ENCODE measurements at places on chromosomes 11 and 22.

DNA sequence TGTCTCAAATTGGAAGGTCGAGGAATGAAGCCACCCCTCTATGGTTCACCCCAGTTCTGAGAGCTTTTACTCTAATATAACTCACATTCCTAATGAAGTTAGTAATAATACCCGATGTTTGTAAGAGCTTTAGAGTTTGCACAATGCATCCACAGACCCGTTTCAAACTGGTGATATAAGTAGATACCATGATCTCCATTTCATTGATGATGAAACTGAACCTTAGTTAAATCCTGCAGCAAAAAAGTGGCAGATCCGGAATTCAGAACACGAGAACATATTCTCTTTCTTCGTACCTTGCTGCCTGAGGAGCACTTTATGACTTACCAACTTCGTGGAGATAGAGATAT lies 757 bp upstream of the RBFOX2 start:
- DNase-seq: no peak

DNA sequence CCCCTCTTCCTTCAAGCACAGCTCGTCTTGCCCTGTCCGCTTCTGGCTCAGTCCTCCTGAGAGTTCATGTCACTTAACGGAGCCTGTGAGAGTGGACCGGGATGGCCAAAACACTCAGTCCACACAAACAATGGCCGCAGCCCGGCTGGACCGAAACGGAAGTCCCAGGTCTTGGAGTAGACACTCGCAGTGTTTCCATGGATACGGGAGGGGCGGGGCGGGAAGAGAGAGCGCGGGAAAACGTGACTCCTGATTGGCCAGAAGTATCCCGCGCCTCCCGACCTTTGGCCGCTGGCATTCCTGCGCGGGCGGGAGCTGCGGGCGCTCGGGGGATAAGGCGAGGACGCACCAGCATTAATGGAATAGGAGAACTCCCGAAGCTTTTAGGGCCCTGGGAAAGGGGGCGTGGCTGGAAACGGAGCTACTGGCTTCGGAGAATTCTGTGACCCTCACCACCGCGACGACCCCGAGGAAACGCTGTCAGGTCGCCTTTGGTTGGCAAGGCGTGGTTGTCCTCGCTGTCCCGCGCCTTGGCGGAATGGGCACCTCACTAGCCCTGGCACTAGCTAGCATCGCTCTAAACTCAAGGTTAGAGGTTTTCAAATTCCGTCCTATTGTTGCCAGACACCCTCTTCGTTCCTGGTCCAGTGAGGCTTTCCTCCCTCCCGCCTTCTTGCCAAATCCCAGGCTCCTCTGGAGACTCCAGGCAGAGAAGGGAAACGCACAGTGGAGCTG lies at the start of the genes NLRP14 and ZNF214:
TSS of gene NLRP14 (plus strand) at position 297 of the 735 bp plus-strand sequence. CDS start 18,108 bp downstream, outside the sequence.
TSS of gene ZNF214 (minus strand) at position 164 of the 735 bp plus-strand sequence. CDS start 17,511 bp downstream, outside the sequence.
- DNase-seq: peak; percentile 93

- DNase-seq: no peak
These were observed 12.7 kb upstream of the TSGA10IP start for GRCh38 chr11:65932558-65932919.

- DNase-seq: no peak
These were observed 28.6 kb downstream of the GNAZ start for GRCh38 chr22:23098718-23099530.

DNA sequence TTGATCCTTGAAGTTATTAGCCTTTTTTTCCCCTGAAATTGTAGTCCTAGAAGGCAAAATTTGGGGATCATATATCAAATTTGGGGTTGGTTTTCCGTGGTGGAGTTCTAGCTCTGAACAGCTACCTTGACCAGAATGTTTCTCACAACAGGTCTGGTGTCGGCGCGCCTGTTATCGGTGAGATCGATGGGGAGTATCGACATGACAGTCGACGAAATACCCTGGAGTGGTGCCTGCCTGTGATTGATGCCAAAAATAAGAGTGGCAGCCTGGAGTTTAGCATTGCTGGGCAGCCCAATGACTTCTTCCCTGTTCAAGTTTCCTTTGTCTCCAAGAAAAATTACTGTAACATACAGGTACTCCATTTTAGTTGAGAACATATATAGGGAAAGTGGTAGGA lies 9.9 kb upstream of the PHLDB1 start:
- DNase-seq: no peak

DNA sequence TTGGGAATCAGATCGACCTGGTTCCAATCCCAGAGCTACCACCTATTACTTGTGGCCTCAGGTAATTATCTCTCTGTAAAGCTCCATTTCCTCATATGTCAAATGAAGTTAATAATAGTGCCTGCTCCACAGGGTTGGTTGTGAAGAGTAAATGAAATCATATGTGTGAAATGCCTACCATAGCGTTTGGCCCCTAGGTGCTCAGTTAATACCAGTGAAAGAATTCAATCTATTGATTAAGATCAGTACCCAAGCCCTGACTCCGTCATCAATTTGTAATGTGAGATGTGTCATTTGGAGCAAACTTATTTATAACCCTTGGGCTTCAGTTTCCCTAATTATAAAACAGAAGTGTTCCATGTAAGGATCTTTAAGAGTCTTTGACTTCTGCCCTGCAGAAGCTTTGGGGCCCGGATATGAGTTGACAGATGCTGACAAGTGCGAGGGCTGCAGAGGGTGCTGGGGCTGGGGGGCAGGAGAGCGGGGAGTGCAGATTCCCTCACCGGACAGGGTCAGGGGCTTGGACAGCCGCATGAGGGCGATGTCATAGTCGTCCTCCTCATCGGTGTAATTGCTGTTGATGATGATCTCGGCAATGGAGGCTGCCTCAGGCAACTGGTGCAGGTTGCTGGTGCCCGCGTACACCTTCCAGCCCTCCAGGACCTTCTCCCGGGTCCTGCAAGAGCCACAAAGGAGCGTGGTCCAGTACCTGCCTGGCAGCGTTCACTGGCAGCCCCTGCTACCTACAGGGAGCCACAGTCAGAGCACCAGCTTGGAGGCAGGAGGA lies 20.9 kb downstream of the TMPRSS13 start:
- no peak for DNase-seq

GRCh38 chr11:65262381-65262680 lies 569 bp downstream of the POLA2 start:
- no peak for DNase-seq

- no peak for DNase-seq
These were observed 26.9 kb upstream of the USP47 start for GRCh38 chr11:11814614-11815452.

- DNase-seq: no peak
These were observed 102.0 kb downstream of the CYP2R1 start for GRCh38 chr11:14789879-14790484.

DNA sequence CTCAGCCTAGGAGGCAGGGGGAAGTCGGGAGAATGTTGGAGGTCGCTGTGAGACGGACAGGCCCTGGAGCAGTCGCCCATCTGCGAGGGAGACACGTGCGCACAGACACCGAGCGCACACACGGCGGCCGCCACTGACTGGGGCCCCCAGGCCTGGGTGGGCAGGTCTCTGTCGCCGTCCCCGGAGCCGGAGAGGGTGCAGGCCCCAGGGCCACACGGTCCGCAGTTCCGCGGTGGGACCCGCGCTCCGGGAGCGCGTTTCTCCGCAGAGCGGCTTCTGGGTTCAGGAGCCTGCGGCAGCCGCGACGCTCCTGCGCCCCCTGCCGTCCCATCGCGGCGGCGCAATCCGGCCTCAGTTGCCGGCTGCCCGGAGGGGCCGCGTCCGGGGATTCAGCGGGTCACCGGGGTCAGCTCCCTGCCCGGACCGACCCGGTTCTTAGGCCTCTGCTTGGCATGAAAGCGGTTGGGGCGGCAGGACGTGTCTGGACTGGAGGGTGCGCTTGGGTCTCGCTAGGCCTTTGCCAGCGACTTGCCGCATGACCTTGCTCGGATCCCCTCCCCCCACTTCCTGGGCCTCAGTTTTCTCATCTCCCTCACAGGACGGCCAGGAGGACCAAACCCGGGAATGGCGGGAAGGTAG lies 31.2 kb downstream of the PDE2A start:
- DNase-seq: peak; percentile 14

DNA sequence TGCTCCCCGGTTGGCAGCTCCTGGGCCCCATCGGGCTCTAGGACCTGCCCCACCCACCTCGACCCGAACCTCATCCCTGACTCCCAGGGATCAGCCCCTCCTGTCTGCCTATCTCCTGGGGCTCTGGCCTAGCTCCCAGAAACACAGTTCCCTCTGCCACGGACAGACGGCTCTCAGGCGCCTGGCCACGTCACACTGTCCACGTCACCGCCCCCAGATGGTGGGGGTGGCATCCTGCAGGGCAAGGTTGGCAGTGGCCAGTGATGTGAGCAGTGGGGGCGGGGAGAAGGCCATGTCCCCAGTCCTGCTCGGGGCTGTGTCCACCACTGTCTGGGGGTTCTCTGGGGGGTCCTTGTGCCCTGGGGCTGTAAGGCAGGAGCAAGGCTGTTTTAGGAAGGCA lies 29.2 kb downstream of the SYT7 start:
- no peak for DNase-seq

DNA sequence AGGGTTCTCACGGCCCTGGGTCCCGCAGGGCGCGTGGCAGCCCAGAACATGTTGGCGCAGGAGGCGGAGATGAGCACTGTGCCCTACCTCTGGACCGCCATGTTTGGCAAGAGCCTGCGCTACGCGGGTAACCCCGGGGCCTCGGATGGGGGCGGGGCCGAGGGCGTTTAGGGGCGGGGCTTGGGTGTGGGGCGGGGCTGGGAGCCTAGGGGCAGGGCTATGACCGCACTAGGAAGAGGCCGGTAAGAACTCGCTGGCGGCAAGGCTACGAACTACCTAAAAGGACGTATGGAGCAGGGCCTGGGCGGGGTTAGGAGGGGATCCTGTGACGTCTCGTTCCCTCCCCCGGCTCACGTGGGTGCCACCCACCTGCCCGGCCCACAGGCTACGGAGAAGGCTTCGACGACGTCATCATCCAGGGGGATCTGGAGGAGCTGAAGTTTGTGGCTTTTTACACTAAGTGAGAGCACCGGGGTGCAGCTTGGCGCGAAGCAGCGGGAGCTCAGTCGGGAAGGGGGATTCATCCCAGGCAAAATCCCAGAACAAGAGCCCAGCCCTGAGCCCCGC lies 2.8 kb upstream of the LZTR1 start:
- peak; percentile 78 for DNase-seq

DNA sequence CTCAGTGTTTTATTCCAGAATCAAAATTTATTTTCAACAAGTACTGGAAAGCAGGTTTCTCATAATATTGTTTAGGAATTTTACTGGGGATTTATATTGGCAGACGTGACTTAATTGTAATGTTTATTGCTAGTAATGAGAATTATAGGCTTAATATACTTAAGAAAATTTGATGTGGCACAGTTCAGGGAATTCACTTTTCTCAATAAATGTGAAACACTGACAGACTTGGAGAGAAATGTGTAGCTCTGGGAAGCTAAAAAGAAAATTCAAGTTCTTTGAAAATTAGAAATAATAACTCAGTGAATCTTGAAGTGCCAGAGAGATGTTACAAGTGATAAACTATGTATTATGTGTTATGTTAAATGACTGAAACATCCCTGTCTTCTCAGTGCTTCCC lies at the start of gene OR51F2:
TSS of gene OR51F2 (plus strand) at position 301 of the 400 bp plus-strand sequence. CDS start 101 bp downstream, outside the sequence.
- DNase-seq: no peak

DNA sequence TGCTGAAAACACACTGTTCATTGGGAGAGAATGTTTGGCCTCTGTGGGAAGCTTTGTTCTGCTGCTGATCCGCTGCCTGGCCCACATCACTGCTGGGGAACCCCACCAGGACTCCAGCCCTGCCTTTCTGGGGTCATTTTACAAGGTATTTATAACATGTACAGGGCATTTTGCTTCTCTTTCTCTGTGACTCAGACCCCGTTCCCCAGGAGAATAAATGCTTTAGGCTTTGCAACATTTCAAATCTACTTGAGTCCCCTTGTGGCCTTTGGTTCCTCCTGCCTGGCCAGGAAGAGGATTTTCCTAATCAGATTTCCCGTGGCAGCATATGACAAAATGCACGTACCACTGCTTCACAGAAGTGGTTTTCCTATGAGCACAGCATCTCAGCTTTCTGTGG lies 43.0 kb downstream of the BTG4 start:
- peak; percentile 65 for DNase-seq

DNA sequence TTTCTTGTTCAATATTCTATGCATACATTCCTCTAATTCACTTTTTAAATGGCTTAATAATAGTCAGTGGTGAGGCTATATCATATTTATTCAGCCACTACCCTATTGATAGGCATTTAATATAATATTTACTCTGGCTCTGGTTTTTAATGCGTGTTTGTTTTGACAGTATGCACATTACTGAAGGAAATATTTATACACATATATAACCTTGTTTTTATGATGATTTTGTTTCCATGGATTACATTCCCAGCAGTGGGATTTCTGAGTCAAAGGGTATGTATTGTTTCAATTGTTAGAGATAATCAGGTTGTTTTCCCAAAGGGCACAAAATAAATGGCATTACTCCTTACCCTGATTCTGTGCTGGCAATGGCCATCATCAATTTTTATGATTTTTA lies 105.8 kb downstream of the UVRAG start:
- no peak for DNase-seq

DNA sequence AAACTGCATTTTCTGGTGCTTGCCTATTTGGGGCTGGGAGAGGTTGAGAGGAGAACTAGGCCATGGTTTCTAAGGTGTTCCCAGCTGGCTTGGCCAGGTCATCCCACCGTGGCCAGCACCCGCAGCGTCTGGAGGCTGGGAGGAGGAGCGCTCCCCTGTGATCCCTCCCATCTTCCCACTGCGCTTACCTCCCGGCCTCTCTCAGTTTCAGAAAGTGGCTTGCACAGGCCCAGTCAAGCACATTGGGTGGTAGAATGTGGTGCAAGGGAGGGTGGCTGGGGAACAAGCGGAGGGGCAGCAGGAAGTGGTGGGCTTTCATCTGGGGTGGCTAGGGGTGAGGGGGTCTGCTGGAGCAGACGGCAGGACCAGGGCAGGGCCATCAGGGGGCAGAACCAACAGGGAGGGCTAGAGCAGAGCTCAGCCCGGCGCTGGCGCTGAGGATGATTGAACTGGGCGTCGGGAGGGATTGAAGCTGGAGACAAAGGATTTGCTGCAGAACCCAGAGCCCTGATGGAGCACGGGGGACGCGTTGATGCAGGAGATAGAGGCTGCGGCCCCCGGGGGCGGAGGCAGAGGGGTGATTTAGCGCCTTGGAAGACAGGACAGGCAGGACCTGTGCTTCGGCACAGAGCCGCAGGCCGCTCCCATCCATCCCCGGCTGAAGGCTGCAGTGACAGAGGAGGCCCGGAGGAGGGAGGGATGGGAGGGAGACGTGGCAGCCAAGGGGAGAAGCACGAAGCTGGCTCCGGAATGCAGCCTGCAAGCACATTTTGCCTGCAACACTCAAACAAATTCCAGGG lies 76.0 kb downstream of the TRIM29 start:
- peak; percentile 41 for DNase-seq
